Effector memory CD4-positive, alpha-beta T cell (primary cell): ENCODE measurements at places on chromosomes 3 and 15.

GRCh38 chr15:65761210-65761926, 30.7 kb downstream of the DENND4A start:
- DNase-seq: no peak

DNA sequence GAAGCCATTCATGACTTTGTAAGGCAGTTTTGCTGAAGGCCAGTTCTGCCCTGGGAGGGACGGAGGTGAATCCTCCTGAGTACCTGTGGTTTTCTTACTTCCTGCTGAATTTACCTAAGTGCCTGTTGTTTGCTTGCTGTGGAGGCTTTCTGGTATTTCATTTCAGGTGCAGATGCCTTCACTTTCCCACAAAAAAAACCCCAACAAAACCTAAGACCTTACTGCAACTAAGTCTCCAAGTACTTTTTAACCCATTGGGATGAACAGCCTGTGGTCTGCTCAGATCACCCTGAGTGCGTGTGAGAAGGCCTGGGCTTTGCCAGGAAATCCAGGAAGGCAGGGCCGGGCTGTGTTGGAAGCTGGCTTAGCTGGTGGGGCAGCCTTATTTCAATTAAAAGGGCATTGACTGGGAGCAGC, 65.3 kb downstream of the IGF1R start:
- DNase-seq: no peak

DNA sequence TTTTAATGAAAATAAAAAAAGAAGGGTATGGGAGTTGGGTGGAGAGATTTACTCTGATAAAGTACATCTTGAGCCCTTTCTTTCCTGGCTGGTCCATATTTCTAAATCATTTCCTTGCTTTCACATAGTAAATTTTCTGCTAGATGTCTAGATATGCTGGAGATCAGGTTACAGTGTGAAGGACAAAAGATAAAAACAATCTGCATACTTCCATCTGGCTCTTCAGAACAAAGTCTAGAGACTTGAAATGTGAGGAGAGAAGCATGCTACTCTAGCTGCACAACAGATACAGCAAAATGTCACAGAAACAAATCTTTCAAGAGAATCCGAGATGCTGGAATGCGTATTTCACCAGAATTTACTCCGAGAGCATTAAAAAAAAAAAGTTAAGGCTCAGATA, 42.2 kb downstream of the FOXP1 start:
- no peak for DNase-seq

DNA sequence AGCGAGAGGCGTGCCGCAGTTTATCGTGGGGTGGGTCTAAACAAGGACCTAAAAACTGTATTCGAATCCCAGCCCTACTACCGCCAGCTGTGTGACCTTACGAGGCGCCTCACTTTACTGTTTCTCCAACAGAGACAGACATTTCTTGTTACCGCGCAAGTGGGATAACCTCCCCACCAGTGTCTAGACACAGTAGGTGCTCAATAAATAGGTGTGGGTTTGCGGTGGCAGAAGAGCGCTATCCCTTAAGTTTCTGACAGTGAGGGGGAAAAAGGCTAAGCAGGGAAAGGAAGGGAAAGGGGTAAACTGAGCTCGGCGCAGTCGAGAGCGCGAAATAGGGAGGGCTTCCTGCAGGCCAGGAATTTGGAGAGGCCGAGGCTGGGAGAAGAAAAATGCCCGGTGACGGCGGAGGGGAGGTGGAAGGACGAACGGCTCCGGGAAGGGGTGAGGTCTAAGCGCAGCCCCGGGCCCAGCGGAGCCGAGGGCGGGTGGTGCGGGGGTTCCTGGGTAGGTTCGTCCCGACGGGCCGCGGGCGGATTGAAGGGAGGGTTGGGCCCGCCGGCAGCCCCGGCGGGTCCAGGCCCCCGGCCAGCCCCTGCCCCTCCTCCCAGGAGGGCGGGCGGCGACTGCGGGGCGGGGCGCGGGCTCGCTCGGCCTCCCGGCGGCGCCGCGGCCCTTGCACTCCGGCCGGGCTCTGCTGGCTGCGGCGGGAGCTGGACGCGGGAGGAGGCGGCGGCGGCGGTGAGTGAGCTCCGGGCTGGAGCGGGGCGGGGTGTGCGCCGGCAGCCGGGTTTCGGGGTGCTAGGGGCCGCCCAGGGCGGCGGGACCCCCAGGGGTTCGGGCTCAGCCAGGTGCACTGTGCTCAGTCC, at the start of gene CGNL1:
TSS of gene CGNL1 (plus strand) at position 679 of the 869 bp plus-strand sequence. CDS start 61,495 bp downstream, outside the sequence.
- DNase-seq: no peak
